Stimulated activated CD8-positive, alpha-beta memory T cell treated with anti-CD3 and anti-CD28 coated beads, Interleukin-2, amount 100 ng/mL, for 48 hours (primary cell): ENCODE measurements at places on chromosomes 16 and 17.

GRCh38 chr17:28773736-28774135 is 29.9 kb downstream of the TRAF4 start:
- DNase-seq: no peak

GRCh38 chr16:50289950-50290764 is 23.8 kb downstream of the ADCY7 start:
- no peak for DNase-seq

DNA sequence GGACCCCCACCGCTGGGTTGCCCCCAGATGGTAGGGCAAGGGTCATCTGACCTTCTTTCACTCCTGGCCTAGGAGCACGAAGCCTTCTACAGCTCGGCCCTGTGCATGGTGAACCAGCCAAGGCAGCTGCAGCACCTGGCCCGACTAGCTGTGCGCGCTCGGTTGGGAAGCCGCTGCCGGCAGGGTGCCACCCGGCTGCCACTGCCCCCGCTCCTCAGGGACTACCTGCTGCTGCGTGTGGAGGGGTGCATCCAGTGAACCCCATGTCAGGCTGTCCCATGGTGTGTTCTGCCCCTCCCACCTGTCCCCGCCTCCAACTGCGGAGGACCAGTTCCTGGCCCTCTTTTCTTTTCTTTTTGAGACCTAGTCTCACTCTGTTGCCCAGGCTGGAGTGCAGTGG is 7.6 kb downstream of the ASB16 start:
- DNase-seq: no peak

DNA sequence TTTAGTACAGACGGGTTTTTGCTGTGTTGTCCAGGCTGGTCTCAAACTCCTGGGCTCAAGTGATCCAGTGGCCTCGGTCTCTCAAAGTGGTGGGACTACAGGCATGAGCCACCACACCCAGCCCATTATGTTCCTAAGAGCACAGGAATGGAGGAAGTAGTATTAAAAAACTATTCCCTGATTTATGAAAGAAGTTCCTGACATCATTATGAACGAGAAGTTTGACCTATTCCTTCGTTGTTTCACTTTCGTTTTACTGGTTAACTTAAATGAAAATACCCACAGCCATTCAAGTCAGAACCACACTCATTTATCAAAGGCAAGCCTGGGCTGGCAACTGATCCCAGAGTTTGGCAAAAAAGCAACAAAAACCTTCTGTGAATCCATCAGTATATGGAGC is 13.5 kb upstream of the CBX4 start:
- DNase-seq: no peak

DNA sequence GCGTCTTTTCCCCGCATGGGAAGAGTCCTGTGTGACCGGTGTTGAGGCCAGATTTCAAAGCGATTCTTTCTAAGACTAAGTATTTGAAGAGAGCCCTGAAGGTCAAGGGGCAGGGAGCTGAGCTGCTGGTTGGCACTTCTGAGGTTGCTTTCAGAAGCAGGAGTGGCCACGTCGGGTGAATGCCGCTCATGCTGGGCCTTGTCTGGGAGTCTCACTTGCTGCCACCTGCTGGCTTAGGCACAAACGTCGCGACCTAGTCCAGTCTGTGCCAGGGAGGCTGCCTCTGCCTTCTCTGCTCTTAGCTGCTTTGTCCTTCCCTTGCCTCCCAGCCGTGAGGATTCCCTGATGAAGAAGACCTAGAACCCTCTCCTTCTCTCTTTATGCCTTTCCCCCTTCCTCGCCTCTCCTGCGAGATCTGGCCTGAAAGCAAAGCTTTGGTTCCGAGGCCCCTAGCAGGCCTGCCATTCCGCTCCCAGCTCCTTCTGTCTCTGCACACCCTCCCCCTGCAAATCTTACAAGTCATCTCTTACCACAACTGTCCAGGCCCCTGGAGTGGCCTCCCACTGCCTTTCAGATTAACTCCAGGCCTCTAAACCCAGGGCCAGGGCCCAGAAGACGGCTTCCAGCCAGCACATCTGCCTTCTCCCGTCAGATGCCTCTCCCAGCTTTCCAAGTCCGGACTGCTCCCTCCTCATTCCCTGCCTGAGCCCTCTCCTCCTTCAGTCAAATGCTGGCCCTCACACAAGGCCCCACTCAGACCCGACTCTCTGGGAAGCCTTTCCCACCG is 11.4 kb downstream of the CTNS start:
- peak; percentile 32 for DNase-seq

DNA sequence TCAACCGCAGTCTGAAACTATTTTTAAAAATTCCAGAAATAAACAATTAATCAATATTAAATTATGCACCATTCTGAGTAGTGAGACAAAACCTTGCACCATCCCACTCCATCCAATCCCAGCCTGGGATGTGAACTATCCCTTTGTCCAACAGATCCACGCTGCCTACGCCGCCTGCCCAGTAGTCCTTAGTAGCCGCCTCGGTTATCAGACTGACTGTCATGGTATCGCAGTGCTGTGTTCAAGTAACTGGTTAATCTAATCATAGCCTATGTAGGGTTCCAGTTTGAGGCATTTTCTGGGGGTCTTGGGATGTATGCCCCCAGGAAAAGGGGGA is 437.7 kb downstream of the HS3ST3B1 start:
- DNase-seq: no peak

- no peak for DNase-seq
Measured at GRCh38 chr17:28154214-28154613, 111.7 kb downstream of the NLK start.

DNA sequence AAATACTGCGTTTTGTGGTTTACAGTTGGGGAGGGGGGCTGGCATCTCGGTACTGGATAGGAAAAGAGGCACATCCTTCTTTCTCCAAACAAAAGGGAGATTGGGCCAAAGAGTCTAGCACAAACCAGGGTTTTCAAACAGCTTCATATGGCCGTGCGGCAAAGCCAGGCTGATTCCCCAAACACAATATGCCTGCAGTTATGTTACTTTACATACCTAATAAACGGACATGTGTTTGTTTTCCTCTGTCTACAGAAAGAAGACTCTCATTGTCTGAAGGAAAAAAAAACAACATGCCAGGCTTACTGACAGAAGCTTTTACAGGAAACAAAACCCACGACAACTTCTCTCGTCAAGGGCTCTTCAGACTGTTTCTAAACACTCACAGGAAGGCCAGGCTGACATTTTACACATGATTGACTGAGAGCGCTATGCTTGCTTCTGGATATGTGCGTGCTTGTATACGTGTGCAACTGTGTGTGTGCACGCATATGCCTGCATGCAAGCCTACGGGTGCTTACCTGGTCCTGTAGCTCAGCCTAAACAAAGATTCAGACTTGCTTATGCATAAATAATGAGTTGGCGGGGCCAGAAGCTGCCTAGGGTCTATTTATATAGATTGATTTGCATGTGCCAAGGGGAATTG is 461.0 kb upstream of the C16orf82 start:
- no peak for DNase-seq

DNA sequence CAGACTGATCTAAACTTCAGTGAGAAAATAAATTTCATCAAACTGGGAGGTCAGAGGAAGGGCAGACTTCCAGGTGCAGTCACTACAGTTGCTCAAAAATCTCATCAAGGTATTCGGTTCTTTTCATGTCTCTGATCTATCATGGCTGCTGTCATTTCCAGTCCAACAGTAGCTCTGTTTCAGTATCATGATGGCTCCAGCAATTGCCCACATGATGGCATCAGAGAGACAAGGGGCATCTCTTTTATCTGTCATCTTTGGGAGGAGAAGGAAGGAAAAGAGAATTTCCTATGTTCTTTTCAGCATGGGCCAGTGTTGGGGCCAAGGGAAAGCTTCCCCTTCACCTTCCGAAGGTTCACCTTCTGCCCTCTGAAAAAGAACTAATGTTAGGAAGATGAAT is 504.9 kb upstream of the HSBP1 start:
- no peak for DNase-seq

- no peak for DNase-seq
Measured at GRCh38 chr16:49467540-49468372, 94.2 kb downstream of the C16orf78 start.

- no peak for DNase-seq
Measured at GRCh38 chr17:45660474-45660873, 123.6 kb upstream of the CRHR1 start.

DNA sequence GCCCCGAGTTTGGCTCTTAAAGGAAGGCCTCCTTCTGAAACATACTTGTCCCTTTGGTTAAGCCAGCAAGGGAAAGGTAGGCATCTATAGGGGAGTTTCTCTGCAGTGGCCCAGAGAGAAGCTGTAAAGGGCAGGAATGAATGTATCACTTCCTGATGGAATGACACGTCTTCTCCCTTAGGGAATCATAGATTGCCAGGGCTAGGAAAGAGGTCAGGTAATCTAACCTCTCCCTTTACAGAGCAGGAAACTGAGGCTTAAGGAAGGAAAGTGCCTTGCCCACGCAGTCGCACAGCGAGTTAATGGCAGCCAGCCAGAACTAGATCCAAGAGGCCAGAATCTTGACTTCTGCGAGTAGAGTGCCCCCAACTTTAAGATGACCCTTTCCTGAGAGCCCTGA is 66.1 kb downstream of the NEUROD2 start:
- DNase-seq: no peak

GRCh38 chr17:28478712-28479615 is 5.5 kb downstream of the SLC13A2 start:
- no peak for DNase-seq

- DNase-seq: no peak
Measured at GRCh38 chr17:77228241-77228752, 87.5 kb downstream of the SEC14L1 start.

DNA sequence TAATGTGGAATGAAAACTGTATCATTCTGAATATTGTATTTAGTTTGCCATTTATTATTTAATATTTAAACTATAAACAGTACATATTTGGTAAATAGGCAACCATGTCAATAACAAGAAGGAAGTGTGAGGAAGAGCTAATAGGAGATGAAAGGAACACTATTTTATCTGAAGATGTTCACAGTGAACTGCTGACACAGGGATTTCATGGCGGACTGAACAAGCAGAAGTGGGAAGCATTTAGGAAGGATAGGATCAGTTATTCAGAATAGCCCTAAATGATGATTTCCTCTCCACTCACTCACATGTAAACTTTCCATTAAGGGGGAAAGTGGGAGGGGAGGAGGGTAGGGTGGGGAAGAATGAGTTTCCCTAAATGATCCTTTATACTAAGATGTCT is 682.4 kb downstream of the TOX3 start:
- DNase-seq: no peak

DNA sequence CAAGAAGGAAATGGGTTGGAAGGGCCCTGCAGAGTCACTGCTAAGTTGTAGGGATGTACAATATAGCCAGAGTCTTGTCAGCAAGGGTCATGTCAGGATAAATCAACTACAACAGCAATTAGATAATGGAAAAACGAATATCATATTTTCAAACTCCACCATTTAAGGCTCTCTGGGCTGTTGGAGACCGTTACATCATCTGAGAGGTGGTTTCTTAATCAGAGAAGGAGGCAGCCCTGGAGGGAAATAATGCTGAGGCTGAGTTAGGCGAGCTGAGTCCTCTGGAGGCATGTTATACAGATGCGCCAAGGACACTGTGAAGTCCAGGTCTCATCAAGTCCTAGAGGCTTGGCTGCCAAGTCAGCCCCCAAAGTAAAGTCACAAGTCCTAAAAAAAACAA is 30.3 kb downstream of the LYRM9 start:
- no peak for DNase-seq

DNA sequence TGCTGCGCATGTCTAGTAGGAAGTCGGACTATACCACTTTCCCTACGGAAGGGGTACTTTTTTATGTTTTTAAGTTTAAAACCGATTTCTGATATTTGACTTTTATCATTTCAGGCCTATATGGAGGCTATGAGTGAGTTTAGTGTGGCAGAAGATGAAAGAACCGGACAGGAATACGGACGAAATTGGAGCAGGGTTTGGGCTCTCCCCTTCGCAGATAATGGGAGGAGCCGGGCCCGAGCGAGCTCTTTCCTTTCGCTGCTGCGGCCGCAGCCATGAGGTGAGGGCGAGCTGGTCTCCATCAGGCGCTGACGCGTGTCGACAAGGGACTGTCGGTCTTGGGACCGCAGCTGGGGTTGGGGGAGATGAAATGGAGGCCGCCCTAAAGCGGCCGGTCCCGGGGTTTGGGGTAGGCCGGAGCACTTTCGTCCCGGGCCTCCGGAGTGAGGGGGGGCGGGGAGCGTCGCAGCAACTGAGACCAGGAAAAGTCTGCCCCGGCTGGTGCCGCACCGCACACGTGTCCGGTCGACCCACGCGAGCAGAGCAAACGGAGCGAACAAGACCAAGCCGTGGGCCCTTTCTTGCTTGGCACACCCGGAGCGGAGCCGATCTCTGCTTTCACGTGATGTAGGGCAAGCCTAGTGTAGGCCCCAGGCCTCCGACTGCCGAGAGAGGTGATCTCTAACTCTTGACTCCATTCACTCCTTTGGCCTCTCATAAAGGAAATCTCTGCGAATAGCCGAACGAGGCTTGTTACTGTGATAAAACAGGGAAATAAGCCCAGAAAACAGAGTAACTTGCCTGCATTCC is at the start of gene RPL19:
RPL19 (plus strand) TSS at position 214 of the 810 bp plus-strand sequence; CDS start at position 276, 62 bp downstream.
- peak; percentile 68 for DNase-seq

- no peak for DNase-seq
Measured at GRCh38 chr16:86027373-86028126, 128.6 kb downstream of the IRF8 start.

DNA sequence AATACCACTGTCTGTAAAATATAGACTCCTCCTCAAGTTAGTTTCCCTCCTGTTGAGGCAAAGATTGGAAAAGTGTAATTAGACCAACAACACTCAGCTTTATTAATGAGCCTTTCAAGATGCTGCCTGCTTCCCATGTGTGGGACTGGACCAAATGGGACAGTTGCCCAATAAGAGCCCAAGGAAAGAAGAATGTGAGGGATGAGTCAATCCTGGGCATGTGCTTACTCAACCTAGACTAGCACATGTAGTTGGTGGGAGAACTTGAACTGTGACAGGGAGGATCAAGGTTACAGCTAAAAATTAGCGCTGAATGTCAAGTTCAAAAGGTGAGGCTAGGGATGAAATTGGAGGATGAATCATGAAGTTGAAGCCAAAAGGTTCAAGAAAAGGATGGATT is 435.5 kb downstream of the CA10 start:
- no peak for DNase-seq

- no peak for DNase-seq
Measured at GRCh38 chr17:57557416-57557815, 187.7 kb downstream of the CCDC182 start.

- DNase-seq: no peak
Measured at GRCh38 chr16:716200-716568, 1.3 kb downstream of the METRN start.

DNA sequence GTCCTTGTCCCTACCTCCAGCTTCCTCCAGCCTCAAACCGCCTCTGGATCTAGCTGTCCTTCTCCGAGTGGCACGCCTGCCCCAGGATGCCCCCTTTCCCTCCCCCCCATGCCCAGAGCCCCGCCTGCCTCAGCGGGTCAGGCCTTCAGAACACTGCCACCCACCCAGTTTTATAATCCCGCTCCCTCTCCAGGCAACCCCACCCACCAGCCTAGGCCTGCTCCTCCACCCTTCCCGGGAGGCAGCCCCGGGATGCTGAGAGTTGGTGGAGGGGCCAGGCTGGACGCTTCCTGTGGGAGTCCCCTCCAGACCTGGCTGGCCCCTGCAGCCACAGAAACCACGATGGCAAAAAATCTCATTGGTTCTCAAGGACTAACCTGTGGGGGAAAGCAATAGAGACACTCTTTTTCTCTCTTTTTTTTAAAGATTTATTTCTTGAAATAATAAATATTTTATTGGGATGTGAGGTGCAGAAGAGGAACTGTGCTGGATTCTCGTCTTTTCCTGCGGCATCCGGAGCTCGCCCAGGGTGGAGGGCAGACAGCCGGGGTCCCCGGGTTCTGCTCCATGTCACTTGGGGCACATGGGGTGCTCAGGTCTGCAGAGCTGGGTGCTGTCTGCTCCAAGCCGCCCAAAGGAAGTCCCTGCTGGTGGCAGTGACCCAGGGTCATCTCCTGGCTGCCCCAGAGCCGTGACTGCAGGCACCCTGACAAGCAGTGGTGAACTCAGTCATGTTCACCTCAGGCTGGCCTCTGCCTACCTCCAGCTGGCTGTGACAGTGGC is 81.9 kb downstream of the MGAT5B start:
- DNase-seq: no peak
